Endothelial cell of coronary artery (primary cell): ENCODE measurements at places on chromosomes 7 and 10. TPM values are rescaled to one million over a fixed set of nuclear protein-coding genes. Genes with fewer than 3 reads are reported as not detected.

Gene FXYD4
- not detected in 2 replicates for total RNA-seq

Gene CPN1
- total RNA-seq: not detected in 2 replicates

Gene OR6V1
- not detected in 2 replicates for total RNA-seq

Gene PSTK
- 4.0 and 5.8 TPM in 2 replicates for total RNA-seq

Gene GNAT3
- total RNA-seq: not detected in 2 replicates

Gene HTR7
- total RNA-seq: 0.27 and 0.47 TPM in 2 replicates

Gene RSPH10B2
- total RNA-seq: 0.09 and 0.19 TPM in 2 replicates

Gene CYP3A4
- not detected in 2 replicates for total RNA-seq

Gene ALKBH4
- 8.6 and 12.1 TPM in 2 replicates for total RNA-seq

Gene PLAU
- total RNA-seq: 45.6 and 46.1 TPM in 2 replicates
